ENCODE measurements at places on chromosomes 13 and 19.
A peak's percentile ranks its signal among the peaks of the same experiment; 100 is the strongest.

DNA sequence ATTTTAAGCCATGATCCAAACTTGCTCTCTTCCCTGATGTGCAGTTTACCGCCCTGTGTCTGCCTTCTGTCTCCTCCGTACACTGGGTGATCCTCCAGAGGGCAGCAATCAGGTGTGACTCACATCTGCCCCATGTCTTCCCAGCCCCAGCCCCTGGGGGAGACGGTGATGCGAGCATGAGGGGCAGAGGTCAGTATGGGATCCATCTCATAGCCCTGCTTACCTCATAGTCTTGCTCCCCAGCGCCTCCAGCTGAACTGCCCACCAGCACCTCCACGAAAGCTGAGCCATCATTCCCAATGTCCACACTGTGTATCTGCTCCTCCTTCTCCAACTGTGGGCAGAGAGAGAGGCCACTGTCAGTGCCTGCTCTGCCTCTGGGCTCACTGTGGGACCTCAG lies 14.6 kb downstream of the XRCC1 start:
- DNase-seq = no peak

GRCh38 chr19:42023121-42023942 lies 29.3 kb upstream of the ATP1A3 start:
- DNase-seq = peak; percentile 26

DNA sequence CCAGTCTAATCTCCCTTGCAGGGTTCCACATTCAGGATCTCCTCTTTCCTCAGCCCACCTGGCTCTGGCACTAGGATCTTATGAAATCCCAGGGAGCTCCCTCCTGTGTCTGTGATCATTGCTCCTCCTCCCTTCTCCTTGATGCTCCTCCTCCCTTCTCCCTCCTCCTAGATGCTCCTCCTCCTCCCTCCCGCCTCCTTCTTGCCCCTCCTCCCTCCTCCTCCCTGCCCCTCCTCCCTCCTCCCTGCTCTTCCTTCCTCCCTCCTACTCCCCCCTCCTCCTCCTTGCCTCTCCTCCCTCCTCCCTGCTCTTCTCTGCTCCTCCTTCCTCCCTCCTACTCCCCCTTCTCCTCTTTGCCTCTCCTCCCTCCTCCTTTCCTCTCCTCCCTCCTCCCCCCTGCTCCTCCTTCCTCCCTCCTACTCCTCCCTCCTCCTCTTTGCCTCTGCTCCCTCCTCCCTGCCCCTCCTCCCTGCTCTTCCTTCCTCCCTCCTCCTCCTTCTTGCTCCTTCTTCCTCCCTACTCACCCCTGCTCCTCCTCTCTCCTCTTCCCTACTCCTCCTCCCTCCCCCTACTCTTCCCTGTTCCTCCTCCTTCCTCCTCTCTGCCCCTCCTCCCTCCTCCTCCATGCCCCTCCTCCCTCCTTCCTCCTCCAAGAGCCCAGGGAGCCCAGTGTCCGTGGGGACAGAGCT lies 14.9 kb upstream of the ZBTB7A start:
- DNase-seq = no peak

DNA sequence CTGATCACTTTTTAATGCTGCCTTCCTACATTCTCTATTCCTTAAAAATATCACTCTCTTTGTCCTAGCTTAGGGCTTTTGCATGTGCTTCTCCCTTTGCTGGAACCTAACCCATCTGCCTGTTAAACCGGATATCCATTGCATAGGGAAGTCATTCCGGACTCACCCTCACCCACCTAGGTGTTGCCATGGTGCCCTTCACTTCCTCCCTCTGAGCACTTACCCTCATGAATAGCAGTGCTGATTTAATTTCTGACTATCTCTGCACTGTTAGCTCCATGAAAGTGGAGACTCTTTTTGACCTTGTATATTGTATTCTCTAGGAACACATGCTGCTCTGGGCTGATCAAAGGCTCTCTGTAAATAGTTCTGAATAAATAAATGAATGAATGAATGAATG lies 401.9 kb downstream of the PCDH20 start:
- DNase-seq = no peak

DNA sequence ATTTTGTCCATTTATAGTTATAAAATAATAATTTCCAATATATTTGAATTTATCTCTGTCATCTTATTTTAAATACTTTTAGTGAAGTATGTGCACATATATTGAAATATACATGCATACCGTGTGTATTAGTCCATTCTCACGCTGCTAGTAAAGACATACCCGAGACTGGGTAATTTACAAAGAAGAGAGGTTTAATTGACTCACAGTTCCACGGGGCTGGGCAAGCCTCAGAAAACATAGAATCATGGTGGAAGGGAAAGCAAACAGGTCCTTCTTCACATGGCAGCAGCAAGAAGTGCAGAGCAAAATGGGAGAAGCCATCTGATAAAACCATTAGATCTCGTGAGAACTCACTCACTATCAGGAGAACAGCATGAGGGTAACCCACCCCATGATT lies 37.6 kb upstream of the FFAR2 start:
- DNase-seq = no peak

DNA sequence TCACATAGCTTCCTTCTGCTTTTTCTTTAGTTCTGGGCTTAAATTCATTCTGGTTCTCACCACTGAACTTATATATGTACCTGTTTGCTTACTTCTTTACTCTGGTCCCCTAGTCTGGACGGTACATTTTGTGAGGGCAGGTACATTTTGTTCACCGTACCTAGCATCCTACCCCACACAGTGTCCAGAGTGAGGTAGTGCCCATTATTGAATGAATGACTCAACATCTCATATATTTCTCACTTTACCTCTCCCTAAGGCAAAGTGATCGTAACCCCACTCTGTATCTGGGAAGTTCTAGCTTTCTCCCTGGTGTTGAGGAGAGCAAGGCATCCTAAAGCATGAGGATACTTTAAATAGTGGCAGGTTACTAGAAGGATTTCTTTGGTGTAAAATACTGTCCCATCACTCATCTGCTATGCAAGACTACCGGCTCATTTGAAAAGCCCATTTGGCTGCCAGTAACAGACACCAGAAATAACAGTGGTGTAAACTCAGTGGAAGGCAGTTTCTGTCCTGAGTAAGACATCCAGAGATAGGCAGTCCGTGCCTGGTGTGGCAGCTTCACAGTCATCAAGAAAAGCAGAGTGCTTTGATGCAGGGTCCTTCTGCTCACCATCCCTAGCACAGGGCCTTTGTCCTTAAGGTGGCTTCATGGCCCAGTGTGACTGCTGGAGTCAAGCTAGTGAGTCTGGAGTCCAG lies 111.8 kb downstream of the SIPA1L3 start:
- no peak for DNase-seq

- DNase-seq = no peak
Measured at GRCh38 chr19:48735031-48735615, 5.3 kb downstream of the RASIP1 start.

DNA sequence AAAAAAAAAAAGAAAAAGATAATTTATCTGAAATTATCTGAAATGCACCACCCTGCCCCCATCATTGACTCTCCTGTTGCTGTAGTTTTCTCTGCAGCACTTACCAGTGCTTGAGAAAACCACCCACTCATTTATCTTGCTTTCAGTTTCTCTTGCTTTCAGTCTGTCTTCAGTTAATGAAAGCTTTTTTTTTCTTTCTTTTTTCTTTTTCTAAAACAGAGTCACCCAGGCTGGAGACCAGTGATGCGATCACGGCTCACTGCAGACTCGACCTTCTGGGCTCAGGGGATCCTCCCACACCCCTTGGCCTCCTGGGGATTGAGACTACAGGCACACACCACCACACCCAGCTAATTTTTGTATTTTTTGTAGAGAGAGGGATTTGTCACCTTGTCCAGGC lies 4.3 kb upstream of the ACP5 start:
- DNase-seq = peak; percentile 33

- no peak for DNase-seq
Measured at GRCh38 chr13:51879133-51879532, 17.4 kb downstream of the CCDC70 start.

DNA sequence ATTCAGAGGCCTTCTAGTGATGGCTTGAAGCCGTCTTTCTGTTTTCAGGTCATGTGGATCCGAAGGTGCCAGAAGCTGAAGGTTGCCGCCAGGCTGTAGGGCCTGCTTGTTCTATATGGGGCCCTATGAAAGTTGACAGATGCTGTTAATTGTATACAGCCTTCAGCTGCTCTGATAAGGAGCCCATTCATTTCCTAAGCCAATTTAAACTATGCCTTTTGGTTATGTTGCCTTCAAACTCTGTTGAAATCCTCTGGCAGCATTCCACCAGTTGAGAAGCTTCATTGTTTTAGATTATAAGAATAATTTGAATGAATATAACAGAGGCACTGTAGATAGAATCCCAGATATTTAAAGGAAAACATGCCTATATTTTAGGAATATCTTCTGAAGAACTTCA lies 34.4 kb downstream of the RAP2A start:
- DNase-seq = no peak

DNA sequence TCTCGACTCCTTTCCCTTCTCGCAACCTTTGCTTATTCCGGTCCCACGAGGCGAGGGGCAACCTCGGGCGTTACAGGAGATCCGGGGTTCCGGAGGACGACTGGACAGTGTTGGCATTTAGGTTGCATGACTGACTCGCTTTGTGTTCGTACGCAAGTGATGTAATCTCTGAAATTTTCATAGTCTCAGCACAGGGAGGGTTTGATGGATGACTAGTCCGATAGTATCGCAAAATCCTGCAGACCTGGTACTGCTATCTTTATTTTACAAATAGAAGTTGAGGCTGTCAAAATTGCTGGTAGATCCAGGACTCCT lies 342 bp downstream of the DDX49 start:
- no peak for DNase-seq

DNA sequence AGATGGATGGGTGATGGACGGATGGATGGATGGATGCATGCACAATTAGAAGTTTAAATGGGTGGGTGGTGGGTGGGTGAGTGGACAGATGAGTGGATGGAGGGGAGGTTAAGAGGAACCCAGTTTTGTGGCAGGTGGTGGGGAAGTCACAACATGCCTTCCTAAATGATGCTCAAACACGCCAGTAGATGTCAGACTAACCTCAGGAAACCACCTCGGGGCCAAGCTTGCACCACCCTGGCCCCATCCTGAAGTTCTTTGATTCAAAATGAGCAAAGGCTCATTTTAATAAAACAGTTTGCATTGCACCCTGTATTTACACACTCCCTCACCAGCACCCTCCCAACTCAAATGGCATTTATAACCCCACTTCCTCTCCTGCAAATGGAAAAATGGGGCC lies 91.4 kb upstream of the CACNA1A start:
- peak; percentile 19 for DNase-seq

DNA sequence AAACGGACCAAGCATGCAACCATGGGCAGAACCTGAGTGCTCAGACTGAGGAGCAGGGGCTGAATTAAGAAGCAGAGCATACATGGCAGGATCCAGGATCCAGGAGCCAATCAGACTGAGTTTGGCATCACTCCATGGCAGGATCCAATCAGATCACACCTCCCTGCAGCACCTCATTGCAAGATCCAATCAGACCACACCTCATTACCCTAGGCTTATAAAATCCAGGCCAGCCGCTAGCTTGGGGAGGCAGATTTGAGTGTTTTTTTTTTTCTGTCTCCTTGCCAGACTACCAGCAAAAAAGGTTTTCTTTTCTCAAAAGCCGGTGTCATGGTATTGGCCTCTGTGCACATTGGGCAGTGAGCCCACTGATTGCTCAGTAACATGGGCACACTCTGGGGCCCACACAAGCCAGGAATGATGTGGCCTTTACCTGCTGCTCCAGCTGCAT lies 127.9 kb upstream of the GJB6 start:
- no peak for DNase-seq

DNA sequence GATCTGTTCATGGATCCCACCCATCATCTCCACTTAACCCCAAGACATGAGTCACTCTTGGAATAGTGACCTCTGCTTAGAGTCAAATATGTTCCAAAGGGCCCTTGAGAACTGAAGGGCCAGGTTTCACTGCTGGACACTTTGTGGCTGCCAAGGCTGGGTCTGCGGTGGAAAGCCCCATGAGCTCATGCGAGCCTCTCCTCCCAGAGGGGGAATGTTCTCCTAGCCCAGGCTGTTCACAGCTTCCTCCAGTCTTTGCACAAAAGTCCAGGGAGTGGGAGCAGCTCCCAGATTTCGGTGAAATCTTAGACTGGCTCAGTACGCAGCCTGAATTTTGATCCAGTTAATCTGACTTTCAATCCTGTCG lies 732 bp upstream of the DCLK1 start:
- DNase-seq = no peak

DNA sequence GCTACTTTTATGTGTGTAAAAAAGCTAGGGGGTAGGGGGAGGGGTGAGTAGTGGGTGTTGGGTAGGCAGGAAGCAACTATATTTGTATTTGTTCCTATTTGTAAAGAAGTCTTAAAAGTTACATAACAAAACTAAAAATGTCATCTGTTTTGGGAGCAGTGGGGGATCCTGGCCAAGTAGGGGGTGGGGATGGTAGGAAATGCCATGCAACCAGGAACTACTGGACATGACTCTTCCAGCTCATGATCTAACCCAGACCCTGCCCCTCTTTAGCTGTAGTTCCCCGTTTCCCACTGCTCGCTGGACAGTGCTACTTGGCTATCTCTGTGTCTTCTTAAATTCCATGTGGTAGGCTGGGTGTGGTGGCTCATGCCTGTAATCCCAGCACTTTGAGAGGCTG lies 3.2 kb downstream of the GTF3A start:
- no peak for DNase-seq

- no peak for DNase-seq
Measured at GRCh38 chr19:40981591-40981990, 9.5 kb upstream of the CYP2B6 start.

GRCh38 chr13:44089452-44089851 lies 209.7 kb downstream of the LACC1 start:
- no peak for DNase-seq

- DNase-seq = no peak
Measured at GRCh38 chr13:90746230-90746629, 601.3 kb upstream of the MIR17HG start.

- peak; percentile 72 for DNase-seq
Measured at GRCh38 chr19:12946092-12946721, 545 bp downstream of the RAD23A start.

GRCh38 chr13:83215627-83216026 lies 666.6 kb downstream of the SLITRK1 start:
- DNase-seq = no peak

GRCh38 chr19:37304190-37304883 lies 66.6 kb upstream of the ZNF527 start:
- no peak for DNase-seq

GRCh38 chr13:71799324-71799723 lies 67.7 kb downstream of the DACH1 start:
- no peak for DNase-seq

DNA sequence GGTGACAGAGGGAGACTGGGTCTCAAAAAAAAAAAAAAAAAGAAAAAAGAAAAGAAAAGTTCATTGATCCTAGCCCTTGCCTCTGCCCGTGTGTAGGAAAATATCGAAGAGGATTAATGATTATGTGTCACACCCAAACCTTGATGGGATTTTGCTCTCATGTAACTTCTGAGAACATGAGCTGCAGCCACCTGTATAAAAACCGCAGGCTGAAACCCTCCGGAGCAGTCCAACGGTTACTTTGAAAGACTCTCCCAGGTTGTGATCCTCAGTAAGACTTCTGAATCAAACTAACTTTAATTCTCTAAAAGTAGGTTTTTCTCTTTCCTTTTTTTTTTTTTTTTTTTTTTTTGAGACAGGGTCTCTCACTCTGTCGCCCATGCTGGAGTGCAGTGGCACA lies 4.3 kb upstream of the PSMC4 start:
- DNase-seq = no peak

GRCh38 chr13:87941226-87941625 lies 270.1 kb downstream of the SLITRK5 start:
- no peak for DNase-seq

GRCh38 chr13:47478985-47479384 lies 522.1 kb downstream of the SUCLA2 start:
- DNase-seq = no peak

- no peak for DNase-seq
Measured at GRCh38 chr13:104996022-104996421, 1539.4 kb downstream of the EFNB2 start.

- peak; percentile 54 for DNase-seq
Measured at GRCh38 chr13:33918199-33918932, 100.4 kb downstream of the RFC3 start.
